ENCODE measurements at places on chromosomes 16 and 17. TPM values are rescaled to one million over a fixed set of nuclear protein-coding genes. Genes with fewer than 3 reads are reported as not detected.

Gene CD19
- not detected for total RNA-seq

Gene TNK1
- total RNA-seq, result 2.1 TPM

DNA sequence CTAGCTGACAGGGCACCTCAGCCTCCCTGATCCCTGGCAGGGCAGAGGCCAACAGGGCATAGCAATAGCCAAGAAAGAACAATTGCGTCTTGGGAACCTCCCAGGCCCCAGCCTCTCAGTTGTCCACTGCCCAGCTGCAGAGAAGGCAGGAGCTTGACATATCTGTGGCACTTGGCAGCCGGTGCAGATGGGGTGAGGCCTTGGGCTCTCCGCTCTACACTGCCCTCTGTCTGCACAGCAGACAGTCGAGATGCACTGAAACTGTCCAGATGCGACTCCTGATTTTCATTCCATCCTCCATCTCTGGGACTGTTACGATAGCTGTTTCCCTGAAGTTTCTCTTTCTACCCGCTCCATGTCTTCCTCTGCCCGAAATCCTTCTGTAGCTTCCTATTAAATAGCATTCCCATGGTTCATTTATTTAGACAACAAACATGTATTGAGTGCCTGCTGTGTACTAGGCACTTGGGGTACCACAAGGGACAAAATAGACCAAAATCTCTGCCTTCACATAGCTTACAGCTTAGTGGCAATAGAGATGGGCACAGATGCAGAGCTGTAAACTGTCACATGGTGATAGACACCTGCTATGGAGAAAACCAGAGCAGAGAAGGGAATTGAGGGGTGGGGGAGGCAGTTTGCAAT lies 3.3 kb downstream of the POLR3E start:
- peak; percentile 74 for DNase-seq

DNA sequence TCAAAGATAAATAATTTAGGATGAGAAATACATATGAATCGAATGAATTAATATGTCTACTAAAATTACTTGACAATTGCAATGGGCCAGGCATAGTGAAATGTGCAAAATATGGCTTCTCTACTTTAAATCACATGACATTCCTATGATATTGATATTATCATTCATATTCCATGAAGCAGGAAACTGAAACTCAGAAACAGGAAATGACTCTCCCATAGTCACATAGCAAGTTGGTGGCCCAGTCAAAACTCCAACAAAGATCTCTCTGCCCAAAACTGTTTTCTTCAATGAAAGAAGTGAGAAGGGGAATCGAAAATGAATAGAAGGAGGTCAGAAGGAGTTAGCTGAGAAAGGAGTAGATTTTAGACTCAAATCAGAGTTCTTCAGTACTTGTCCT lies 272.2 kb downstream of the CDH8 start:
- no peak for DNase-seq

DNA sequence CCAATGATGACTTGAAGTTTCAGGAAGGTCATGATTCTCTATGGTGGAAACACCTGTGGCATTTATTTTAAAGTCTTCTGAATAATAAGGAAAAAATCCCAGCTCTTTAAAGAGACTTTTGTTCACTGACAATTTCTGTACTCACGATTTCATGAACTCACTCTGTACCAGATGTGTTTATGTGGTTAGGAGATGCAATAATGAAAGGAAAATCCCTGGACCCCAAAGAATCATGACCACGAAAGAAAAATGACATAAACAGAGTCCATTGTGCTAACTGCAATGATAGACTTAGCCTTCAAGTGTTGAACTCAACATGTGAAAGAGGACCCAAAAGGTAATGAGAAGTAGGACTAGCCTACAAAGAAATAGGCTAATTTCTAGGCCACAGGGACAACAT lies 947.5 kb downstream of the CDH11 start:
- no peak for DNase-seq

Gene PCYT2
- 10.5 TPM for total RNA-seq

GRCh38 chr17:65455972-65456343 lies 105.5 kb downstream of the AXIN2 start:
- DNase-seq, result peak; percentile 90

Gene SLC6A4
- total RNA-seq, result 0.72 TPM

Gene HOXB6
- not detected for total RNA-seq

Gene RAB26
- not detected for total RNA-seq

GRCh38 chr17:14355556-14355955 lies 54.7 kb downstream of the HS3ST3B1 start:
- no peak for DNase-seq

GRCh38 chr17:4310354-4311060 lies 46.7 kb upstream of the ANKFY1 start:
- peak; percentile 12 for DNase-seq

DNA sequence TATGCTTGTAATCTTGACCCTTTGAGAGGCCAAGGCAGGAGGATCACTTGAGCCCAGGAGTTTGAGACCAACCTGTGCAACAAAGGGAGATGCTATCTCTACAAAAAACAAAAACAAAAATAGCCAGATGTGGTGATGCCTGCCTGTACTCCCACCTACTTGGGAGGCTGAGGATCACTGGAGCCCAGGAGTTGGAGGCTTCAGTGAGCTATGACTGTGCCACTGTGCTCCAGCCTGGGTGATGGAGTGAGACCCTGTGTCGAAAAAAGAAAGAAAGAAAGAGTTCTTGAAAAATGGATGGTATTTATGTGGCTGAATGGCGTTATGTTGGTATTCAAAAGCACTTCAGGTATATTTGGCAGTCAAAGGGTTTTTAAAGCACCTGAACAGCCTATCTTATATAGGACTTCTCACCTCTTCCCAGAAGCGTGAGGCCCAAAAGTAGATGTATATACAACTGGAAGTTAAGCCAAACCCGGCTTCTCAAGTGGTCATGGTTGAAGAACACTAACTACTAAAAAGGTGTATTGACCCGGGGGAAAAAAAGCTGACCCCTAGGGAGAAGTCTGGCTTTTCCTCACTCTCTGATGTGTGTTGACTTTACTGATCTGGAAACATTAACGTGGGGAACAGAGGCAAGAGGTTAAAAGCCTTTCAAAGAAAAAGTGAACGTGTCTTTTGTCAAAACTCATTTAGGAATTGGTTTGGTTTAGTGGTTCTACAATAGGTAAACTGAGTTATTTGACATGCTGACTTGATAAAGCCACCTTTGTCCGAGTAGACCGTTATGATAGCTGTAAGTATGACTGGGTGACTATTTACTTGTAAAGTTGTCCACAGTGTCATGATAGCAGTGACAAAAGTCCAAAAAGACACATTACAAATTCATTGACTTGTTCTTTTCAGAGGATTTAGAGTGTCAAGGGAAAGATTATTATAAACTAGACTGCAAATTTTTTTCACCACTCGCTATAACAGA lies 183.4 kb downstream of the IRX3 start:
- DNase-seq, result no peak

All from tongue (tissue), 3 donors.